Renal pelvis (tissue), 12 donors: ENCODE measurements at places on chromosomes 6 and 20. TPM values are rescaled to one million over a fixed set of nuclear protein-coding genes. Genes with fewer than 3 reads are reported as not detected.

Gene PROKR2
- not detected for polyA plus RNA-seq

Gene SLPI
- polyA plus RNA-seq: 0.69 TPM

Gene SAMD3
- 0.64 TPM for polyA plus RNA-seq

DNA sequence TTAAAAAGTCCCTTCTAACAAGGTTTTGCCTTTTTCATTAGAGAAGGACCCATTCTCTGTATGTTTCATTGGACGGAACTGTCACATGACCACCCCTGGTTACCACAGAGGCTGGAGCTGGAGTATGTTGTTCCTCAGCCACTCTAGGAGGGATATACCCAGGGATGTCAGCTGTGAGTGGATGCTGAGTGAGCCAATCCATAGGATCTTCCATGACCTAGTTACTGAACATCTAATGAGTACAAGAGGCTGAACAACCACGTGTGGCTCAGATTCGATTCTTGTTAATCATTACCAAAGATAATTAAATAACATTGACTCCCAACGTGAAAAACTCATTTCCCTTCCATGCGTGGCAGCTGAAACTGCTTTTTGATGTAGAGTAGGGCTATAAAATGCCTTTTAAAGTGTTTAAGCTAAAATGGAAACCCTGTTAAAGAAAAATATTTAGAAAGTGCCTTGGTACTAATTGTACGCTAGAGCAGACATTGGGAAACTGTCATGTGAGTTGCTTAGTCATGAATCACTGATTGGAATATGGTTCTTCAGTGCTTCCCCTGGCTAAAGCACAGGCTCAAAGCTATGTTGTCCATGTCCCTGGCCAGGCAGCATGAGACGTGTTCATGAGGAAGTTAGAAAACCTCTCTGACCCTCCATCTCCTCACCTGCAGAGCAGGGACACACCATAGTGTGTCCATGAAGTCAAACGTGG, 256.1 kb downstream of the ZNF217 start:
- peak; percentile 61 for DNase-seq

DNA sequence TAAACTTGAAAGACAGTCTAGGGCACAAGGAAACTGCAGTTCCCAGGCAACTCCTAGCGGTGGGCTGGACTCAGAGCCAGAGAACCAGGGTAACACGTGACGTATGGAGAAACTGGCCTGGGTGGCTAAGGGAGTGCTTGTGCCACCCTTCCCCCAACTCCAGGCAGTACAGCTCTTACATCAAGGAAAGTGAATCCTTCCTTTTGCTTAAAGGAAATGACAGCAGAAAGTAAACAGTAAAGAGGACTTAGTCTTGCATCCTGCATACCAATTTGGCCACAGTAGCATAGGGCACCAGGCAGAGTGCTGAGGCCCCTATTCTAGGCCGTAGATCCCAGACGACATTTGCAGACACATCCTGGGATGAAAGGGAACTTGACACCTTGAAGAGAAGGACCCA, 322.8 kb downstream of the CD109 start:
- no peak for DNase-seq

DNA sequence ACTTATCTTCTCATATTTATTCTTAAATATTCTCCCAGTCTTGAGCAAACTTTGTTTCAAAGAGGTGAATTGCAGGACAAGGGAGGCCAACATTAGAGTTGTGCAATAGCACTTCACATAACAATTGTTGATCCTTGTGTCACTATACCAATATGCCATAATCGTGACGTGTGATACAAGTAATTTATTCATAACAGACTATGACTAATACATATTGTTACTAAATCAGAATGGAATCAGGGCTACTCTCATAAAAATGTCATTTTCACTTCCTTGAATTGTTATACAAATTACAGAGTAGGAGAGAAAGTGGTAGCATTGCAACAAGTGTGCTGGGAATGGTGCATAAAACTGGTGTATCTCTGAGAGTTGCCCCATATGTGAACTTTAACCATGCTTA, 37.2 kb upstream of the PLCB1 start:
- no peak for DNase-seq

GRCh38 chr6:100304575-100304974, 160.1 kb downstream of the SIM1 start:
- DNase-seq: no peak
